ENCODE measurements at places on chromosomes 2 and 18.
A peak's percentile ranks its signal among the peaks of the same experiment; 100 is the strongest.

- DNase-seq = no peak
These were observed 206.7 kb downstream of the SH3RF3 start for GRCh38 chr2:109335631-109336176.

- no peak for DNase-seq
These were observed 32.3 kb downstream of the MAP3K2 start for GRCh38 chr2:127355407-127356008.

- DNase-seq = no peak
These were observed 140.8 kb upstream of the ZEB2 start for GRCh38 chr2:144660518-144661316.

DNA sequence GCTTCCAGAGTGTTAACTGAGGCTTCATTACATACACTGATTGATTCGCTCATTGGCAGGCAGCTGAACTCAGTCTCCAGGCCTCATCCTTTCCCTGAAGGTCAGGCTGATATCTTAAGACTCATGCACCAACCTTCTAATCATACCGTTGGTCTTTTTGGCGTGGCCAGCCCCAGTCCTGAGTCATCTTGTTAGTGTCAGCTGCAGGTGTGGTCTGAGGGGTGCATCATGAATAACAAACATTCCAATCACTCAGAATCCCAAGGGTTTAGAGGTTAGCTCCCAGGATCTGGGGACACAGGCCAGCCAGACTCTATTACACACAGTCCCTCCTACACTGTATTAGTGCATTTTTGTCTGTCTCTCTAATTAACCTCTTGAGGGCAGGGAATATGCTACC is 271.5 kb downstream of the HRH4 start:
- DNase-seq = no peak

DNA sequence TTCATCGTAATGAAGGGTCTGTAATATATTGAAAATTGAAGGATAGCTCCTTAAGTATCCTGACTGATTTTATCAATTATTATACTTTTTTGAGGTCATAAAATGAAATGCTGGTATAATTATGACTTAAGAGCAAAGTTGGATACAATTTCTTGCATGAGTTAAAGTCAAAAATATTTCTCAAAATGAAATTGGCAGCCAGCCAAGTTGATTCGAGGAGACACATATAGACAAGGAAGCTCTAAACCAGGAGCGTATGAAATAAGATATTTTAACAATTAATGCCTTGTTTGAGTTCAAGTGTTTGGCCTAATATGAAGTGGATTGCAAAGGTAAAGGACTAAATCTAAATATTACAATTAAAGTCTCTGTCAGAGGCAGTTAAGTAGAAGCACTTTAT is 260.4 kb upstream of the DSEL start:
- no peak for DNase-seq

GRCh38 chr18:8741532-8741931 is 36.2 kb downstream of the MTCL1 start:
- no peak for DNase-seq

DNA sequence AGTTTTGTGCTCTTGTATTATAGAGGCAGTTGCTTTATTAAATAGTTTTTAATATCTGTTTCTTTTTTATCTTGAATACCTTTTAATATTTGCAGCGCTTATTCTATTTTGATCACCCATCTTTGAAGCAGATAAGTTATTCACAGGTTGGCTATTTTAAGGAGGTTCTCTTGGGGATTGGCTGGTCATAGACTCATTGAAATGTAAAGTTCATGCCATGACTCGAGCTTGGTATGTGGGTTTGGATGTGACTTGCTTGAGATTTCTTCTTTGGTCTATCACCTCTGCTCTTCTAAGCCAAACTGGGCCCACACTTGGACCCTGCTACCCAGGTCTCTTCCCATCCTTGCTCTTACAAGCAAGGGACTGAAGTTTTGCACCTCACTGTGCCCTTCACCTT is 33.6 kb downstream of the FARP2 start:
- DNase-seq = no peak

DNA sequence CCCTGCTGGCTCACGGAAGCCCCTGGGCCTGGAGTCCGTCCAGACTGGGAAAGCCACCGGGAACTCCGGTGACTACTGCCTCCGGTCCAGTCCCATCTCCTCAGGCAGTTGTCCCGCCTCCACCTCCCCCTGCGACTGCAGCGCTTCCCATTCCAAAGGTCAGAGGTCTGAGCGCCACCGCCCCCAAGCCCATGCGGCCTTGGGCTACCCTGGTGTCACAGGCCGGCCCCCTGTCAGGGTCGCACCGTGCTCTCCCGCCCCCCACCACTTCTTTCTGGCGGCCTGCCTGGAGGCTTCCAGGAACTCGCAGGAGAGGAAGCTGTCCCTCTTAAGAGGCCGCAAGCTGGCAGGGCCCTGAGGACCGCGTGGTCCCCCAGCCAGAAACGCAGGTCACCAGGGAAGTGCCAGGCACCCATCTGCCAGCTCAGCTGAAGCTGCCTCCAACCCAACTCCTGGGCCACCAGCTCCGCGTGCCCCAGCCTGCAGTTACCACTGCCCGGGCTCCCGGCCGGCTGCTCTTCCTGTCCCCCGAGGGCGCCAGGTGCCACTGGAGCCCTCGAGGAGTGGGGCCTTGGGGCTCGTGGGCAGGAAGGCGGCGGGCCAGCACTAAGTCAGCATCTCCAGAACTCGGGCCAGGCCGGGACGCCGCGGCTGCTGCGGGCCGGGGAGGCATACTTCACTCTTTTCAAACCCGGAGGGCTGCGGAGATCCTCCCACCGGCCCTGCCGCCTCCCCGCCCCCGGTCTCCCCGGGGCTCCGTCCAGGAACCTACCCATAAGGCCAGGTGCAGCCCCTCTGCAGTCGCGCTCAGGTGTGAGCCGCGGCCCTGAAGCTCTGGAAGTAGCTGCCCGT is 83.3 kb upstream of the POMC start:
- DNase-seq = peak; percentile 59

- DNase-seq = no peak
These were observed 186.6 kb downstream of the NEDD4L start for GRCh38 chr18:58230438-58231179.

- no peak for DNase-seq
These were observed 21.1 kb upstream of the EMILIN2 start for GRCh38 chr18:2825613-2826175.

DNA sequence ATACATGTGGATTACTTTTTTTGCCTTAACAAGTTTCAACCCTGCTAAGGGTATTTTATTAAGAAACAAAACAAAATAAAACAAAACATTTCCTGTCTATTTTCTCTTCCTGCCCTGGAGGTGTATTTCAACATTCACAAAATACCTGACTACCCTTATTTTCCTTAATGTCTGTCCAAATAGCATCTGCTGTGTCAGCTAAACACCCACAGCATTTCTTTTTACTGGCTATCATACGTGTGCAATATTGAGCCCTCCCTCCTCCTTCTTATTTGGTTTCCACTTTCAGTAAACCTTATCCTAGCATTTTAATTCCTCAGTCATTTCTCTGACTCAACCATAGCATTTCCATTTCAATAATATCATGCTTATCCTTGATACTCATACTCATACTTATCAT is 1420.0 kb upstream of the ZEB2 start:
- DNase-seq = no peak

DNA sequence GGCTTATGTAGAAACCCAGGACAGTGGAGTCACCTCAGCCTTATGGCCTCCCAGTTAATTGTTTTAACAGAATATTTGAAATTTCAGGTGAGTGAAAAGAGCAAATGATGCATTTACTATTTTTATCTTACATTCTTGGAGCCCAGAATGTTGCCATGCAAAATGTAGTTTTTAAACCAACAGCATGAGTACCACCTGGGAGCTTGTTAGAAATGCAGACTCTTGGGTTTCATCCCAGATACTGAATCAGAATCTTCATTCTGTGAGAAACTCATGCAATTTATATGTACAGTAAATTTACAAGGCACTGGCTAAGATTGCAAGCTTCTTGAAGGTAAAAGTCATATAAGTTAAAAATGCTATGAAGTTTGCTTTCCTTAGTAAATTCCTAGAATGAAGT is 654.5 kb upstream of the CDH2 start:
- DNase-seq = no peak
